Central memory CD4-positive, alpha-beta T cell (primary cell): ENCODE measurements at places on chromosomes 1 and 21.
A peak's percentile ranks its signal among the peaks of the same experiment; 100 is the strongest.

GRCh38 chr1:7077136-7077535 lies 291.9 kb downstream of the CAMTA1 start:
- DNase-seq, result no peak

DNA sequence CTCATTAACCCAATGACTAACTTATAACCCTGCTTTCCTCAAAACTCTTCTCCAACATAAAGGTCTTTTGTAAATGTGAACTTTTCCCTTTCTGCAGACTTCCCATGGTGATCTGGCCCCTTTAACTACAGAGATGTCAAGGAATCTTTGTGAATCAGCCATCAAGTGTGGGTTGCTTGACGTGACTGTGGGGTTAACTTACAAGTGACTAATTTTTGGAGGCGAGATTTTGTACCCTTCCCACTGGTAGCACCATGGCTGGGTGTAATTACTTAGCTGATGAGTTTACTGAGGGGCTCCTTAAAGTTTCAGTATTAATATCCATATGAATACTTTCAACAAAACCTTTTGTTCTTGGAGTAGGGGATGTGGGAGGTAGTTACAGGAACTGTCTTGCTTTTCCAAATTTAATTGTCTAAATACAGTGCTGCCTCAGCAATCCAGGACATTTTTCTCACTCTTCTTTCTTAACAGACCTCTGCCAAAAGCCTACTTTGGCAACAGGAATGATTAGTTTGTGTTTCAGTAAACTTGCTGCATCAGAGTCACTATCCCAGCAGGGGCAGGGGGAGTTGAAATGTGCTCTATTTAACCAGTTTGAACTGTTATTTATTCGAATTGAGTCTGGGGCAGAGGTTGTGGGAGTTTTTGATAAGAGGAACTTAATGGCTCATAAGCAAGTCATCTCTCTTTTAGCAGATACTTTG lies 217.3 kb upstream of the FGGY start:
- no peak for DNase-seq

DNA sequence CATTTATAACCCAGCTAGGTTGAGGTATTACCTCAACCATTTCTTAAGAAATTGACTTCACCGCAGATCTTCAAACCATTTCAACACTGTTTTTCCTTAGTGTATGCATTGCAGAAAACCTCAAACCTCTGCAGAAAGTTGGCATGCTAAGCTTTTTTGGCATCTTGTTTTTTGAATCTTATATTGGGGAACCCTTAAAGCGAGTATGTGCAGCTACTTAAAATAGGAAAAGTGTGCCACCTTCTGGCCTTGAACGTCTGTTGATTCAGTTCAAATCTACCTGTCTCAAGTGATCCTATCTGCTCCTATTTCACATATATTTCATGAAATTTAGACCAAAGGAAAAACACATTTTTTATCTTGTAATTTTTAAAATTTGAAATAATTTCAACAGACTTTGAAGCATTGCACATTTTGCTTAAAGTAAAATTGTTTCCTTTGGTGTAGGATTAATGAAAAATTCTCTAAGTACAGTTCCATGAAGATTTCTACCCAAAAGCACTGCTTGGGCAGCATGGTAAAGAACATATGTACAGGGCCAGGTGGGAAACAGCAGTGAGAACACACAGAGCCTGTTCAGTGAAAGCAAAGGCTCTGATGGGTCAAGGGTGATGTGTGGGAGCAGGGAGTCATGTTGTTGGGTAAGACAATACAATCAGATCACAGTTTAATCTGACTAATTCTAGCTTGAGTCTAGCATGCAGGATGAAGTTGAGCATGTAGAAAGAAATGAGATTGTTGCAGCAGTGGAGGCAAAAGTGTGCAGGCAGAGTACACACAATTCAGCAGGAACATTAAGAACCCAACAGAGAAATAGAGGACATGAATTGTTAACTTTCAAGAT lies 17.2 kb downstream of the HENMT1 start:
- DNase-seq, result peak; percentile 61

DNA sequence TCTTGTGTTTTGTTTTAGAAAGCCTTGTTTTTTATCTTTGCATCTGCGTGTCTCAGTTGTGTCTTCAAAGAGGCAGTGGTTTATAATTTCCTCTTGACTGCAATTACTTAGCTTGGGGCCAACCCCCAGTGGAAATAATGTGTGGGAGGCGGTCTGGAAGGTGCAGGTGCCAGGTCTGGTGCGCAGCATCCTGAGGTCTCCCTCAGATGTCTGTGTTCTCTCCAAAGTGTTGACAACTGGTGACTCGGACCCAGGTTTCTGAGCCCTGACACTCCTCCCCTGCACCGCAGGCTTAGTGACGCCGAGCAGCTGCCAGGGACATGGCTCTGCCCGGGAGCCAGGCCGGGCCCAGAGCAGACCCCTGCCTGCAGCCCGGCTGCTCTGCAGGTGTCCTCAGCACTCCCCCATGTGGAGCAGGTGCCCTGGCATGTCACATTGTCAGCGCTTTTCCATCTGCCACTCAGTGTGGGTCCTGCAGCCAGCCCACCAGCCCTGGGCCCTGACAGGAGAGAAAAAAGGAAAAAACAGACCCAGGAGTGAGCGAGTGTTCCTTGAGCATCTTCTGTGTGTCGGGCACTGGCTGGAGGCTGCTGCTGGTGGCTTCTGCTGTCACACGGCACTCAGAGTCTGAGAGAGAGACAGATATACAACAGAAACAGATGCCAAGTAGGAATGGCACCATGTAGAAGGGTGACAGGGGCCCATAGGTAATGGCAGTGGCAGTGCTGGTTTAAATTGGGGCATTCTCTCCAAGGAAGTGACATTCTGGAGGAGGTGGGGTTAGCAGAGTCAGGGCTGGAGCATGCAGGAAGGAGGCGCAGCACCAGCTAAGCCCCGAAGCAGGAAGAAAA lies 24.8 kb upstream of the SELENON start:
- DNase-seq, result peak; percentile 93

DNA sequence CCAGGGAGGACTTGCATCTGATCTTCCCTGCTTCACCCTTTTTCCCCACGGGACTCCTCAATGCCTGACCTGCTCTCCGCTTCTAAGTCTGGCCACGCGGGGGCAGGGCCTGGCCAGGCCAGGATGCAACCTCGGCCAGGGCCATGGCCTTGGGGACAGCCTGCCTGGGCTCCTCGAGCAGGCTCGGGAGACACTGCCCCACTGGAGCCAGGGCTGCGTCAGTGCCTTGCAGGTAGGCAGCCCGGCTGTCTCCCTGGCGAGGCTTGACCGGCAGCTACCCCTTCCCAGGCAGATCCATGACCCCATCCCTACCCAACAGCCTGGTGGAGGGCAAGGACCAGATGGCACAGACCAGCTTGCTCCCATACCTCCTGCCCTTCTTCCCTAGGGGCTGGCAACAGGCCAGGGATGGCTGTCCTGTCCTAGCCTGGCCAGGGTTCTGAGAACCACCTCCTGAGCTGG lies 2.7 kb upstream of the PRDM16 start:
- DNase-seq, result no peak

DNA sequence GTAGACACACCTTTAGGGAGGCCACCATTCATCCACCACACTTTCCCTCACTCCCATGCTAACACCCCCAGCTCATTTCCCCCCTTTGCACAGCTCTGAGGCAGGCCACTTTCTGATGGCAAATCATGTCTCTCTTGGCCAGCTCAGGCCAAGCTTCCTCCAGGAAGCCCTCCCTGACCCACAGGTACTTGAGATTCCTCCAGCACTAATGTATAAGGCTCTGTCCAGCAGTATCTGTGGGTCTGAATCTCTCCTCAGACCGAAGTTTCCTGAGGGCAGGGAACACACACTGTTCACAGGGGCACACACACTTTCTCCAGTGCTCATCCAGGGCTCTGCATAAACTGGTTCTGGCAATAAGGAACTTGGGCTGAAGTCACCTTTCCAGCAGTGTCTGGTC lies 19.2 kb downstream of the LGR6 start:
- no peak for DNase-seq

GRCh38 chr1:22662318-22662717 lies 9.3 kb downstream of the C1QB start:
- no peak for DNase-seq

DNA sequence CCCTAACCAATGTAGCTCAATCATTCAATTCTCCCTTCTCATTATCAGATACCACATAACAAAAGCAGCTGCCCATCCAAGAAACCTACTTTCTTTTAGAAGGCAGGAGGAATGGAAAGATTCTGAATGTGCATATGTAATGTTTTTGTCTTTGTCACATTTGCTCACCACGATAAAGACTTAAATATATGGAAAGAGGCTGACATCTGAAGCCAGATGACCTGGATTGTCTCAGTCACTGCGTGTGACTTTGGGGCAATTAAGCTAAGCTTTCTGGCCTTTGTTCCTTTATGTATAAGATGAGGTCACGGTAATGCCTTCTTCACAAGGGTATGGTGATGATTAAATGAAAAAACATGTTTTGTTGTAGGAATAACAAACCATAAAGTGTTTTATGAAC lies 42.6 kb downstream of the LRRC52 start:
- DNase-seq, result no peak

DNA sequence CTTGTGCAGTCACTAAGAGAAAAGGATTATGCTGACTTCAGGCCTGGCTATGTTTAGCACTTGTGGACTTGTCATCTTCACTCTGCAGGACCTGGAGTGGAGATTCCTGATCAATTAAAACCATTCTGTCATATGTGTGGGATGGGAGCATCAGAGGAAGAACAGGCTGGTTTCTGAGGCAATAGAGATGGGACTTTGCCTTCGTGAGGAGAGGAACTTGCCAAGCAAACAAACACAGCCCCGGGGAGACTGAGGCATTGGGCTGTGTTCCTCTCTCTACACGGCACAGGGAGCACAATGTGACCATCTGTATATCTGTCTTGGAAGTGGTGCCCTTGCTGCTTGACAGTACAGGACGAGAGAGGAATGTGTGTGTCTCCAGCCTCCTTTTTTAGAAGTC lies 23.1 kb downstream of the VASH2 start:
- DNase-seq, result no peak

- peak; percentile 9 for DNase-seq
Measured at GRCh38 chr1:99749504-99750347, 16.7 kb downstream of the FRRS1 start.

GRCh38 chr21:43778469-43779335 lies 2.6 kb upstream of the CSTB start:
- no peak for DNase-seq

DNA sequence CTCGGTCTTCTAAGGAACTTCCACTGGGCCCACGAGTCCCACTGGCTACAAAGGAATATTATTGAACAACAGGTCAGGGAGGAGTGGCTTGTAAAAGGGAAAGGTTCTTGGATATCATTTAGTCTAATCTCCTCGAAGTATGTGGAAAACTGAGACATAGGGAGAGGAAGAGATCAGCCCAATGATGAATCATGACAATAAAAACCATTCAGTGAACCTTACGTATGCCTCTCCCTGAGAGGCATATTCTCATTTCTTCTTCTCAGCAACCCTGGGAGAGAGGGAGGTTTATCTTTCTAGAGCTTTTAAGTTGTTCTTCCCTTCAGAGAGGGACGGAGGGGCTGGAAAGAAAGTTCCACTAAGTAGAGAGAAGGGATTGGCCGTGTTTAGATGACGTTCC lies 5.3 kb upstream of the MOB3C start:
- DNase-seq, result no peak

DNA sequence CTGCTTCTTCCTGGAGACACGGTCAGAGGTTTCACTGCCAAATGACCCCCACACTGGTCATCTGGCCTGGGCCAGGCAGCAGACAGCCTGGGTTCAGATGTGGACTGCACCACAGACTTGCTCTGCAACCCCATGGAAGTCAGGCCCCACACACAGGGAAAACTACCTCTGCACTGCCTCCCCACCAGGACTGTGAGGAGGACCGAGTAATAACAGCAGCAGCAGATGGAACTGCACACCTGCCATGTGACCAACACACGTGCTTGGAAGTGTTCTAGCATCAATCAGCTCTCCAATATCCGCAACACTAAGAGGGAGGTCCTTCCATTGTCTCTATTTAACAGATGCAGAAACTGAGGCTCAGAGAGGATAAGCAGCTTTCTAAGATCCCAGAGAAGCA lies 51.4 kb downstream of the SLC9A1 start:
- DNase-seq, result no peak
